Pancreas (tissue), 10 donors: ENCODE measurements at places on chromosomes 16 and 17. TPM values are rescaled to one million over a fixed set of nuclear protein-coding genes. Genes with fewer than 3 reads are reported as not detected.

POLDIP2 gene
- 28.3 TPM for polyA plus RNA-seq

TMEM100 gene
- polyA plus RNA-seq: 2.2 TPM

CHD9NB gene
- polyA plus RNA-seq: 3.3 TPM

SLC47A1 gene
- polyA plus RNA-seq: 0.14 TPM

LITAFD gene
- polyA plus RNA-seq: not detected

KRTAP3-1 gene
- polyA plus RNA-seq: not detected

MAP2K3 gene
- polyA plus RNA-seq: 40.9 TPM

DNAI2 gene
- 0.11 TPM for polyA plus RNA-seq
